ENCODE measurements at places on chromosomes 4 and X.

- DNase-seq: no peak
Observed at GRCh38 chr4:146972036-146972435, 26.4 kb upstream of the TTC29 start.

DNA sequence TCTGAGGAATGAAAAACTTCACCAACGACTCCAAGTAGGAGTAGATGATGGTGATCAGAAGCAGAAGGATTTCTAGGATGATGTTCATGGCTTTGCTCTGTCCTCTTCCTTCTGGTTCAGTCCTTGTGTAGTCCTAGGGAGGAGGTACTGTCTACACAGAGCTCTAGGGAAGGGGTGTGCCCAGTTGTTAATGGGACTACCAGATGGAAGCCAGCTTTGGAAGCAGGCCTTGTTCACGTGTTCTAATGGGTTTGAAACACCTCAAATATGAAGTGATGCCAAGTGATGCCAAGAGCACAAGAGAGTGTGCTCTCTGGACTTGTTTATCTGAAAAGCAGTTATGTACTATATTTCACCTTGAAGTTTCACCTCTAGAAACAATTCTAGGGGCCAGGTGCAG lies at the start of gene HSD17B13:
HSD17B13 (minus strand) TSS at position 129 of the 400 bp plus-strand sequence; CDS start at position 88, 41 bp downstream.
- DNase-seq: no peak

DNA sequence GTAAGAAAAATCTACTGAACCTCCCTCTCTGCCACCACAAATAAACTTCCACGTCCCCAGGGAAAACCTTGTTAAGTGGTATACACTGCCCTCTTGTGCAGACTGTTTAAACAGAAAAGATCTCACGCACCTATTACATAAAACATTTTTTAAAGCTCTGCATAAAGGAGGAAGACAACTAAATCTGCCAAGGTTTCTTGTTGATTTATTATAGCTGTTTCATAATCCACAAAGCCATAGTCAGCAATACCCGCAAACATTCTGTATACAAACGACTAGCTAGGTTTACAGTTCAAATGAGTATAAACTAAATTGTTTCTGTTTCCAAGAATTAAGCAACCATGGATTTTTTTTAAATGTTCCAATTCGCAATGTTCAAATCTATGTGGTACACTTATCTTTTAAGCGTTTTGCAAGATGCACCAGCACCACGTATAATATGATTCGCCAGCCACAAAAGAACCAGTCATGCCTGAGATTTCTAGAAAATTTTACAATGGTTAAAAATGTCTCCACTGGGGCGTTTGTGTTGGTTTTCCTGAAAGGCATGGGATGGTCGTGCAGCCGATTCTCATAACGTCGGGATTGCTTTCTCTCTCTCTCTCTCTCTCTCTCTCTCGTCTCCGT lies 164.6 kb downstream of the PRKX start:
- DNase-seq: no peak

- DNase-seq: no peak
Observed at GRCh38 chr4:7956270-7956808, 16.7 kb upstream of the AFAP1 start.

DNA sequence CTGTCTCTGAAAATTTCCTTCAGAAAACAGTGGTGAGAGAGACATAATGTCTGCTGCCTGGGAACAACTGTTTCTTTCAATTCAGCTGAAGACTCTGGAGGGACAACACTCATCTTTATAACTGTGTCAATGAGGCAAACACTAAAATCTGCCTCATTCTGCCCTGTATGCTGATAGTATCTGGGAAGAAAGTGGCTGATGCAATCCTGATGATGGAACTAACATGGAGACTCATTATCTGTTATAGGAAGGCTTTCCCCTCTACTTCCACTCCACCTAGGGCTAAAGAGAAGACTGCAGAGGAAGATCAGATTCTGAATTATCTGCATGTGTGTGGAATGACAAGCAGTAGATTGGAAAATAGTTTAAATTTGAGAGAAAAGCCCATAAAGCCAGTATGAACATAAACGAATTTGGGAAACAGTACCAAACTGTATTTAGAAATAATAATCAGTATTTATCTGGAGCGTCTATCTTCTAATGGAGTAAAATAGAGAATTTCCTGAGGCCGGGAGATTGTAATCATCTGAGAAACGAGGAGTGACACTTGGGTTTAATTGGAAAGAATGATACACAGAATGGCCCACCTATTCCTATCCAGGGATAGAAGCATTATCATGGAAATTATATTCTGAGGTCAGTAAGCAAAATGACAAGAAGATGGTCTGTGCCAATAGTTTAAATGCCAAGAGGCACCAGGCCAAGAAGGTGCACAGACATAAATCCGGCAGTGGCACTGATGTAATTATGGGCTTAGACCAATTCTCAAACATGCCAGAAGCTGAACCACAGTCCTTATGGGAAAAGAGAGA lies 85.4 kb downstream of the SHISA3 start:
- no peak for DNase-seq

DNA sequence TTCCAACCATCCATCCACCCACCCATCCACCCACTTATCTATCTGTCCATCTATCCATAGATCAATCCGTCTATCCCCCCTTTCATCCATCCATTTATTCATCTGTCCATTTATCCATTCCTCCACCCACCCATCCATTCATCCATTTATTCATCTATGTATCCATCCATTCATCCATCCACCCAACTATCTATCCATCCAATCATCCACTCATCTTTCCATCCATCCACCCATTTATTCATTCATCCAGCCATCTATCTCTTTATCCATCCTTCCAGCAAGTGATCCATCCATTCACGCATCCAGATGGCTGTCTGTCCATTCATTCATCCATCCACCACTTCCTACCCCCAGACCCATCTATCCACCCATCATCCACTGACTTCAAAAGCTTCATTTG lies 84.0 kb upstream of the CD99 start:
- DNase-seq: no peak

GRCh38 chrX:108516184-108516583 lies 76.5 kb downstream of the COL4A5 start:
- no peak for DNase-seq

GRCh38 chrX:128818690-128819089 lies 704.6 kb downstream of the SMARCA1 start:
- no peak for DNase-seq

GRCh38 chr4:140654495-140654814 lies 85.7 kb upstream of the UCP1 start:
- no peak for DNase-seq

GRCh38 chr4:145935253-145936141 lies 3.1 kb downstream of the ZNF827 start:
- DNase-seq: no peak

GRCh38 chr4:108851366-108851765 lies 88.5 kb upstream of the ETNPPL start:
- DNase-seq: no peak

GRCh38 chrX:13078739-13079444 lies 34.5 kb upstream of the FAM9C start:
- no peak for DNase-seq

DNA sequence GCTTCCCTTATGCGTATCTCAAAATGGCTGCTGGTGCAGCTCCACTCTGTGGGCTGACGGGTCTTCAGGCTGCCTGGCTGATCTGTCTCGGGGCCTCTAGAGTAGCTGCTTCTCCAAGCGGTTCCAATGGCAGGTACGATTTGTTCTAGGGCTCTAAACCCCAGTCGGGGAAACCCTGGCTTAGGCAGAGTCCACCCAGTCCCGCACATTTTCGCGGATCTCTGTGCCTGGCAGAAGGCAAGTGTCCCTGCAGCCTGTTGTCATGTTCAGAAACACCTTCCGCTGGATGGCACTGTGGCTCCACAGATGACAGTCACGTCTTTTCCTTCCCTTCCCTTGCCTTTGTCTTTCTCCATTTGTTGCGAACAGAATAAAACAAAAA lies 54.4 kb downstream of the NBDY start:
- DNase-seq: no peak

- DNase-seq: no peak
Observed at GRCh38 chr4:60938621-60939020, 261.5 kb upstream of the ADGRL3 start.

DNA sequence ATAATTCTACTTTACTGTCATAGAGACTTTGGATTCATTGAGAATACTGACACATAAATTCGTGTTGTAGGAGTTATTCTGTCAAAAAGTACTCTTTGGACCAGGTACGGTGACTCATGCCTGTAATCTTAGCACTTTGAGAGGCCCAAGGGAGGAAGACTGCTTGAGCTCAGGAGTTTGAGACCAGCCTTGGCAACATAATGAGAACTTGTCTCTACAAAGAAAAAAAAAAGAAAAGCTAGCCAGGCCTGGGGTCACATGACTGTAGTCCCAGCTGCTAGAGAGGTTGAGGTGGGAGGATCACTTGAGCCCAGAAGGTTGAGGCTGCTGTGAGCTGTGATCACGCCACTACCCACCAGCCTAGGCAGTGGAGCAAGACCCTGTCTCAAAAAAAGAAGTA lies 54.9 kb downstream of the WDR19 start:
- no peak for DNase-seq

GRCh38 chrX:100681599-100681998 lies 37.6 kb downstream of the SRPX2 start:
- no peak for DNase-seq

DNA sequence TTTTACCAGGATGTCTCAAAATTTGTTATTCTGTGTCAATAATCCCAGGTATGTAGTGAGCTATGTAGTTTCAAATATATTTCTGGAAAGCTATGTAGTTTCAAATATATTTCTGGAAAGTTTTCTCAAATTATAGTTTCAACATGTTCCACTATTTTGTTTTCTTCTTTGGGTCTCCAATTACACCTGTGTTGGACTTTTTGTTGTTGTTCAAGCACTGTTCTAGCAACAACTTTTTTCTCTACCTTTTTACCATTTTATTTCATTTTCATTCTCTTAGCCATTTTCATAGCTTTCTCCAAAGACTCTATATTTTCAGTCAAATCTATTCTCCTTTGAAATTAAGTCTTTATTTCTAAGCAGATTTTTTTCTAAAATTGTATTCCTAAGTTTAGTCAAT lies 88.4 kb downstream of the LCORL start:
- DNase-seq: no peak

GRCh38 chrX:8879750-8880149 lies 78.6 kb upstream of the FAM9A start:
- DNase-seq: no peak

DNA sequence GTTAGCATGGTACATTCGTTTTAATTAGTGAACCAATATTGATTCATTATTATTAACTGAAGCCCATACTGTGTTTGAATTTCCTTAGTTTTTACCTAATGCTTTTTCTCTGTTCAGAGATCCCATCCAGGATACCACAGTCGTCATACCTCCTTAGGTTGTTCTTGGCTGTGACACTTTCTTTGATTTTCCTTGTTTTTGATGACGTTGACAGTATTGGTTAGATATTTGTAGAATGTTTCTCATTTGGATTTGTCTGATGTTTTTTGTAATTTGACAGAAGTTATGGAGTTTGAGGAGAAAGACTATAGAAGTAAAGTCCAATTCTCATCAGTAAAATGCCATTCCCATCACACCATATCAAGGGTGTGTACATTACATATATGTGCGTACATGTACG lies 16.2 kb upstream of the RAP2C start:
- no peak for DNase-seq

DNA sequence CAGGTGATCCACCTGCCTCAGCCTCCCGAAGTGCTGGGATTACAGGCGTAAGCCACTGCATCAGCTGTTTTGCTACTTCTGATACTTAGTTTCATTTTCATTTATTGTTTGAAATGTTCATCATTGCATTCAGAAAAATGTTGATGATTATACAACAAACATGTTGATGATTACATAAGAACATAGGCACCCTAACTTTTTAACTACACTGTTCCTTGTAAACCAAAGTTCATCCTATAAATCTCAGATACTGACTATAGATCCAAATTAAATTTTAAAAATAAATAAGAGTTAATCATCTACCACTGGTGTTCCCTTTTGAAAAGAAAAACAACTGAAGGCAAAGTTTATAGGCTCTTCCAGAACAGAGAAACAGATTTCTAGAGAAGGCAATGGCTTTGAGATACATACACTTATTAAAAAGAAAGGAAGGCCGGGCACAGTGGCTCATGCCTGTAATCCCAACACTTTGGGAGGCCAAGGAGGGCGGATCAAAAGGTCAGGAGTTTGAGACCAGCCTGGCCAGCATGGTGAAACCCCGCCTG lies 23.4 kb downstream of the TRIM75 start:
- DNase-seq: no peak

GRCh38 chrX:129791961-129792570 lies 12.3 kb downstream of the SASH3 start:
- no peak for DNase-seq

- no peak for DNase-seq
Observed at GRCh38 chr4:3502941-3503936, 29.0 kb downstream of the LRPAP1 start.
